ENCODE measurements at places on chromosomes 12 and 14. TPM values are rescaled to one million over a fixed set of nuclear protein-coding genes. Genes with fewer than 3 reads are reported as not detected.

- H3K27ac ChIP-seq, result no peak overlapping the region
- no peak for DNase-seq
- no peak overlapping the region for H3K4me3 ChIP-seq
- H3K4me1 ChIP-seq, result no peaks in the 10 kb centered on the region
Measured at GRCh38 chr14:105117257-105117646, 51.3 kb downstream of the JAG2 start.

- peaks cover 24% of the 10 kb centered on the region for H3K27me3 ChIP-seq
- DNase-seq, result no peak
- no peaks in the 10 kb centered on the region for H3K36me3 ChIP-seq
- H3K4me3 ChIP-seq, result no peak overlapping the region
- no peak overlapping the region for H3K27ac ChIP-seq
Measured at GRCh38 chr14:92258934-92259333, 64.0 kb upstream of the SLC24A4 start.

Gene SRSF9
- total RNA-seq, result 276 TPM

GRCh38 chr12:123064366-123064765, 83.9 kb downstream of the ARL6IP4 start:
- H3K36me3 ChIP-seq, result no peaks in the 10 kb centered on the region
- peak overlapping the region; percentile 33 for H3K27ac ChIP-seq
- DNase-seq, result no peak
- no peaks in the 10 kb centered on the region for H3K4me1 ChIP-seq

GRCh38 chr12:93751864-93752610, 74.9 kb downstream of the CRADD start:
- H3K4me3 ChIP-seq, result no peak overlapping the region
- no peak for DNase-seq
- no peak overlapping the region for H3K27ac ChIP-seq
- peaks cover 9% of the 10 kb centered on the region for H3K4me1 ChIP-seq
- peaks cover 32% of the 10 kb centered on the region for H3K36me3 ChIP-seq

GRCh38 chr14:20667957-20668356, 16.4 kb upstream of the RNASE4 start:
- H3K27ac ChIP-seq, result no peak overlapping the region
- peaks cover 29% of the 10 kb centered on the region for H3K27me3 ChIP-seq
- H3K36me3 ChIP-seq, result no peaks in the 10 kb centered on the region
- H3K4me3 ChIP-seq, result no peak overlapping the region

DNA sequence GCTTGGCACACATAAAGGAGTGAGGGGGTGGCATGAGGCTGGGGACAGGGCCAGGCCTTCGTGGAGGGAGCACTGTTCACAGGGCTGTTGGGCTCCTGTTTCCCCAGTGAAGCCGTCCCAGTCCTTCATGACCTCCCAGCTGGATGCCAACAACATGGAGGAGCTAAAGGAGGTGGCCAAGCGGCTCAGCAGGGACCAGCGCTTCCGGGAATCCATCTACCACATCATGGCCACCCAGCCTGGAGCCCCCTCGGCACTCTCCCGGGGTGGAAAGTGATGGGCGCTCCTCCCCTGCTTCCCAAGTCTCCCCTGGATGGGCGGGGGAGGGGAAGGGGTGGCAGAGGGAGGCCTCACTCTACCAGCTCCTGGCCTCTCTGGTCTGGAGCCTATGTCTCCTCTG, 43.6 kb downstream of the PLEKHD1 start:
- no peaks in the 10 kb centered on the region for H3K4me1 ChIP-seq
- no peak overlapping the region for H3K4me3 ChIP-seq
- no peaks in the 10 kb centered on the region for H3K36me3 ChIP-seq
- no peak overlapping the region for H3K27ac ChIP-seq
- DNase-seq, result no peak

Gene GALNT4
- 3.2 TPM for total RNA-seq

DNA sequence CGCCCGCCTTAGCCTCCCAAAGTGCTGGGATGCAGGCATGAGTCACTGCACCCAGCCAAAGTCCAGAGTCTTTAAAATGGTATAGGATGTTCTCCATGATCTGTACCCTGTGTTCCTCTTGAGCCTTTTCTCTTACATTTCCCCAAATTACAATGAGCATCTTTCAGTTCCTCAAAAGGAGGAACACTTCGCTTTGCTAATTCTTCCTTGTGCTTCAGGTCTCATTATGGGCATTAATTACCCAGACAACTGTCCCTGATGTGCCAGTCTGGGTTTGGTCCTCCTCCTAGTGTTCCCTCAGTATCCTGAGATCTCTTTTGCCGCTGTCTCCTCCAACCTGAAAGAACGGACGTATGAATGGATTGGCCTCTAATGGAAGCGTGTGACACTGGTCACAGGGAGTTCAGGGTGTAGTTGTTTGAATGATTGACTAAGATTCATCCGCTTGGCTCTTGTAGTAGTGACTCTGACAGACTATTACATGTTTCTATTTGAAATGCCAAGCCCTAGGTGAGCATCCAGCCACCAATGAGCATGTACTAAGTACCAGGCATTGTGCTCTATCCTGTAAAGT, 8.2 kb downstream of the PRKCH start:
- no peak overlapping the region for H3K27ac ChIP-seq
- H3K4me3 ChIP-seq, result no peak overlapping the region
- H3K4me1 ChIP-seq, result peaks cover 22% of the 10 kb centered on the region
- H3K36me3 ChIP-seq, result peaks cover 16% of the 10 kb centered on the region

Gene ASCL1
- total RNA-seq, result 0.07 TPM

Gene CACNA1C
- 1.7 TPM for total RNA-seq

Gene RERGL
- not detected for total RNA-seq

Gene UNC79
- total RNA-seq, result 2.4 TPM

GRCh38 chr14:29278301-29279263, 512.0 kb downstream of the FOXG1 start:
- no peaks in the 10 kb centered on the region for H3K36me3 ChIP-seq
- no peak overlapping the region for H3K4me3 ChIP-seq
- no peaks in the 10 kb centered on the region for H3K27me3 ChIP-seq
- H3K4me1 ChIP-seq, result no peaks in the 10 kb centered on the region
- no peak overlapping the region for H3K27ac ChIP-seq

- H3K4me1 ChIP-seq, result peaks cover 27% of the 10 kb centered on the region
- H3K4me3 ChIP-seq, result no peak overlapping the region
- H3K27ac ChIP-seq, result no peak overlapping the region
- no peaks in the 10 kb centered on the region for H3K36me3 ChIP-seq
- DNase-seq, result peak; percentile 48
- H3K27me3 ChIP-seq, result no peaks in the 10 kb centered on the region
Measured at GRCh38 chr14:22472935-22473854, 115.8 kb downstream of the DAD1 start.

Gene PLXNC1
- total RNA-seq, result 2.0 TPM

DNA sequence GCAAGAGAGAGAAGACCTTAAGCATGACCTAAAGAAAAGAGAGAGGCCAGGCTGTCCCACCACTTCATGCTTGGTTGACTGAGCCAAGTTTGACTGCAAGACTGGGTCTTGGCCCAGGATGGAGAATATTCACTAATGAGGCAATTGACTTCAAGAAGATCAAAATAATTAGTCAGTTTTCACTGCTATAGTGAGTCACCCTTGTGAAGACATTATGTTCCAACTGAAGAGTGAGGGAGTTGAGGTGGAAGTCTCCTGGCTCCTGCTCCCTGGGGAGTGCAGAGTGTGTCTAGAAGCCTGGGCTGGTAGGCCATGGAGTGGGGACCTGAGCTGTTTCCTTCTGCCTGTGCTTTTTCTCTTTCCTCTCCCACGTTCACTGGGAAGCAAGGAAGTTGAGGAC, 117.6 kb downstream of the CACNA1C start:
- H3K36me3 ChIP-seq, result peaks cover 4% of the 10 kb centered on the region
- H3K4me1 ChIP-seq, result peaks cover 9% of the 10 kb centered on the region
- H3K27ac ChIP-seq, result no peak overlapping the region
- no peak for DNase-seq
- H3K4me3 ChIP-seq, result no peak overlapping the region
- peaks cover 3% of the 10 kb centered on the region for H3K27me3 ChIP-seq

Gene NUAK1
- total RNA-seq, result 12.3 TPM

- H3K27me3 ChIP-seq, result no peaks in the 10 kb centered on the region
- H3K4me1 ChIP-seq, result no peaks in the 10 kb centered on the region
- no peak for DNase-seq
- no peak overlapping the region for H3K4me3 ChIP-seq
- peak overlapping the region; percentile 22 for H3K27ac ChIP-seq
- peaks cover 25% of the 10 kb centered on the region for H3K36me3 ChIP-seq
Measured at GRCh38 chr12:12156116-12156515, 85.4 kb downstream of the BCL2L14 start.

GRCh38 chr12:13248964-13249363, 52.4 kb downstream of the EMP1 start:
- H3K27me3 ChIP-seq, result peaks cover 25% of the 10 kb centered on the region
- no peaks in the 10 kb centered on the region for H3K36me3 ChIP-seq
- H3K27ac ChIP-seq, result no peak overlapping the region
- H3K4me1 ChIP-seq, result peaks cover 1% of the 10 kb centered on the region
- no peak overlapping the region for H3K4me3 ChIP-seq

Gene PPP1R1A
- 13.1 TPM for total RNA-seq

Gene REC8
- total RNA-seq, result 31.5 TPM

DNA sequence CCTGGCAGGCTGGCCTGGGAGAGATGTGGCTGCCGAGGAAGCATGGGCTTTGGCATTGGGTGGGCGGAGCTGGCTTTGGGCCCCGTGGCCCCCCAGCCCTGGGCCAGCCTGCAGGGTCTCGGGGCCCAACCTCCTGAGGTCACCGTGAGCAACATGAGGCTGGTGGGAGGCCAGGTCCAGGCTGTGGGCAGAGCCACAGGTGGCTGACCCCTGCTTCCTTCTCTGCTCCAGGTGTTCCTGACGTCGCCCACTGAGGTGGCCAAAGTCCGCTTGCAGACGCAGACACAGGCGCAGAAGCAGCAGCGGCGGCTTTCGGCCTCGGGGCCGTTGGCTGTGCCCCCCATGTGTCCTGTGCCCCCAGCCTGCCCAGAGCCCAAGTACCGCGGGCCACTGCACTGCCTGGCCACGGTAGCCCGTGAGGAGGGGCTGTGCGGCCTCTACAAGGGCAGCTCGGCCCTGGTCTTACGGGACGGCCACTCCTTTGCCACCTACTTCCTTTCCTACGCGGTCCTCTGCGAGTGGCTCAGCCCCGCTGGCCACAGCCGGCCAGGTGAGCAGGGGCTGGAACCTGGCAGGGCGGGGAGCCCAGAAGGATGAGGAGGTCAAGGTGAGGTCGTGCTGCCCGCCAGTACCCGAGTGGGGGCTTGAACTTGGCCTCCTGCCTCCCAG, 5.5 kb downstream of the SLC25A47 start:
- no peaks in the 10 kb centered on the region for H3K36me3 ChIP-seq
- H3K4me1 ChIP-seq, result no peaks in the 10 kb centered on the region
- no peak overlapping the region for H3K4me3 ChIP-seq
- no peak for DNase-seq
- H3K27me3 ChIP-seq, result no peaks in the 10 kb centered on the region

DNA sequence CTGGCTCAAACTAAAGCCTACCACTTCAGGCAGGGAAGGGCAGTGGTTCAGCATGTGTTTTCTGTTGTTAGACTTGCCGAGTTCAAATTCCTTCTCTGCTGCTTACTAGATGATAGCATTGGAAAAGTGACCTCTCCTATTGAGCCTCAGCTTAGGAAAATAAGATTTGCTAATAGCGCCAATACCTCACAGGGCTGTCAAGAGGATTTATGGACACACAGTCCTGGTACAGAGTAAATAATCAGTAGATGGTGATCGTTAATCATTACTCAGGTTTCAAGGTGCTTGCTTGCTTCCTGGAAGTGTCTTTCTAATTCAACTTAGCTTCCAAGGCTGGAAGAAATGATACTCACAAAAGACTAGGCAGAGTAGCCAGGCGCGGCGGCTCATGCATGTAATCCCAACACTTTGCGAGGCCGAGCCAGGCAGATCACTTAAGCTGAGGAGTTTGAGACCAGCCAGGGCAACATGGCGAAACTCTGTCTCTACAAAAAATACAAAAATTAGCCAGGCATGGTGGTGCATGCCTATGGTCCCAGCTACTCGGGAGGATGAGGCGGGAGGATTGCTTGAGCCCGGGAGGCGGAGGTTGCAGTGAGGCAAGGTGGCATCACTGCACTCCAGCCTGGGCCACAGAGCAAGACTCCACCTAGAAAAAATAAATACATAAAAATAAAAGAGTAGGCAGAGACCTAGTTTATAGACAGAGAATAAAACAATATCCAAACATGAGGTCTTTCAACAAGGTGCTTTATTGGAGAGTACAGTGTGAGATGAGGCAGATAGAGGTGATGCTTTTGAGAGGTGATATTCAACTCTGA, 6.0 kb downstream of the PLA2G1B start:
- no peaks in the 10 kb centered on the region for H3K36me3 ChIP-seq
- peaks cover 5% of the 10 kb centered on the region for H3K27me3 ChIP-seq

Data from WTC11 (cell line).